Heart right ventricle (tissue), 16 donors: ENCODE measurements at places on chromosomes 1 and 21. TPM values are rescaled to one million over a fixed set of nuclear protein-coding genes. Genes with fewer than 3 reads are reported as not detected.
A peak's percentile ranks its signal among the peaks of the same experiment; 100 is the strongest.

GRCh38 chr1:7616953-7617352 lies 154.1 kb upstream of the VAMP3 start:
- peak; percentile 63 for DNase-seq

Gene USH2A
- 1.5 TPM for total RNA-seq

DNA sequence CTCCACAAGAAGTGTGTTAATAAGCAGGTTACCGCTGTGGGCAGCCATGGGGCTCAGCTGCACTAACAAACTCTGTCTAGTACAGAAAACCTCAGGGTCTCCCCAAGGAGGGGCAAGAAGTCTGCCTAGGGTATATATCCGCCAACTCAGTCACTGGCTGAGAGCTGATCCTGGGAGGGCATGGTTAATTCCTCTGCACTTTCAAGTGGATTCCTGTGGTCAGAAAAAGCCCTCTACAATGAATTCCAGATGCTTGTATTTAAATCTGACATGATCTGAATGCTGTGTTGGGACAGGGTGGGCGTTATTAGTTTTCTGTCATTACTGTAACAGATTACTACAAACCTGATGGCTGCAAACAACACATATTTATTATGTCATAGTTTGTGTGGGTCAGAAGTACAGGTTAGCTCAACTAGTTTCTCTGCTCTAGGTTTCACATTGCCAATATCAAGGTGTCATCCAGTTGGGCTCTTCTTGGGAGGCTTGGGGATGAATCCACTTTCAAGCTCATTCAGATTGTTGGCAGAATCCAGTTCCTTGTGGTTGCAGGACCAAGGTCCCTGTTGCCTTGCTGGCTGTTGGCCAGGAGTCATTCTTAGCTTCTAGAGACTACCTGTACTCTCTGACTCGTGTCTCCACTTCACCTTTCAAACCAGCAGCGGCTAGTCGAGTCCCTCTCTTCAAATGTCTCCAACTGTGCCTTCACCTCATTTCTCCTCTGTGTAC lies 8.0 kb upstream of the SELE start:
- no peak for DNase-seq

Gene TCP10L
- 3.8 TPM for total RNA-seq

Gene OMA1
- 28.6 TPM for total RNA-seq

GRCh38 chr1:172682812-172683211 lies 23.9 kb downstream of the FASLG start:
- DNase-seq = no peak

Gene SLC35F3
- not detected for total RNA-seq

Gene PTPRC
- total RNA-seq = 5.1 TPM
